H9 (cell line): ENCODE measurements at places on chromosomes 3 and 15.
A peak's percentile ranks its signal among the peaks of the same experiment; 100 is the strongest.

GRCh38 chr3:120536642-120537041, 59.5 kb upstream of the NDUFB4 start:
- no peak for DNase-seq

DNA sequence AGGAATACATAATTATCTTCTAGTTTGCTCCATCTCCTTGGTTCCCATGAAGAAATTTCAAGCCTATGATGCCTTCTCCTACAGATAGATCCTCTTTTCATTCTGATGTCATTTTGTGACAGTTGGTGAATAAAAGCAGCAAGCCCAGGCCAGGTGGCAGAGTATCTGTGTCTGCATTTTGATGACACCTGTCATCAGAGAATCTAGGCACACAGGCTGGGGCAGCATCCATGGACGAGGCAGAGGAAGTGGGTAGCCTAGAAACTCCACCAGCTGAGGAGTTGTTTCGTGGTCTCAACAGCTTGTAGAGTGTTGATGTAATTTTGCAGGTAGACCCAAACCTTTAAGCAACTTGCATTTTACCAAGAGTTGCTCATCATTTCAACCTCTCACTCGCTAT, 269.8 kb downstream of the FEZF2 start:
- DNase-seq: no peak

- DNase-seq: no peak
Observed at GRCh38 chr3:188133646-188134045, 20.3 kb upstream of the LPP start.

DNA sequence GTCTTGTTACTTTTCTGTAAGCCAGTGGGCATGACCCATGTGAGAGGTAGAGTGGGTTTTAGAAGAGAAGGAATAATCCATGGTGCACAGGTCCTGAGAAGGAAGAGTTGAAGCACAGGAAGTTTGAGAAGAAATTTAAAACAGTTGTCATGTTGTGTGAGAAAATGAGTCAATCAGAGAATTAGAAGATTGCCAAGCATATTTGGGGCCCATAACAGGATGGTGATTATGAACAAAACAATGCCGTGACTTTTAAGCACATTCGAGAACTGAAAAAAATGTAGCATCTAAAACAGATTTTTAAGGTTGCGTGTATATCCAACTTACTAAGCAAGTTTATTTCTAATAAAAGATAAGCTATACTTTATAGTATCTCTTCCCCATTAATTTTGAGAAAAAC, 198.7 kb downstream of the RORA start:
- DNase-seq: no peak

GRCh38 chr3:98884675-98885371, 16.7 kb downstream of the DCBLD2 start:
- DNase-seq: no peak

DNA sequence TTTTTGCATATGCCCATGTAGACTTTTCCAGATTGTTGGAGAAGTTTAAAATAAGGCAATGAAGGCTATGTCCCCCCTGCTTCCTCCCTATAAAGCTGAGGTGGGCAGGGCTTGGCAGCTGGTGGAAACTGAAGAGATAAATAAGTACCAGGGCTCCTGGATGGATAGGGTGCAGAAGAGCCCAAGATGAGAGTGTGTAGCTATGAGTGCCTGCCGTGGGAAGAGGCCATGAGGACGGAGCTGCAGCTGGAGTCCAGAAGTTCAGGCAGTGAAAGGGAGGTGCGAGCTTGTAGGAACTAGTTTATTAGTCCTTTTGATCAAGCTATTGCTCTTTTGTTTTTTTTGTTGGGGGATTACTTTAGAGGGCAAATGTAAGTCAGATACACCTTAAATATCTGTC, 52.4 kb downstream of the PHLDB2 start:
- no peak for DNase-seq

DNA sequence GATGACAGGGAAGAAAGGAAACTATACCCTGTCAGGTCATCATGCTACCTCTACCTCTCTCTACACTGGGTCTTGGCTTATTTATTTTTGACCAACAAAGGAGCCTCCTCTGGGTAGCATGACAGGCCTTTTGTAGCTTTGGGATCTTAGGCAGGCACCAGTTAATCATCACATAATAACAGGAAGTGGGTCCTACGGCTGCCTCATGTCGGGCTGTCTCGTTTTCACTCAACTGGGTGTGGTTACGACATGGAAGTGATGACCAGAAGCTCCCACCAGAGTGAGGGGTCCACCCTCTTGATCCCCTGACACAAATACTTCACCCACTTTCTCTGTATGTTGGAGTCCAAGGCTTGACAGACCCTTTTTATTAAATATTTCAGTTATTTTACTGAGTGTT, 105.3 kb downstream of the CD47 start:
- no peak for DNase-seq

GRCh38 chr3:64539451-64540196, 148.2 kb downstream of the ADAMTS9 start:
- no peak for DNase-seq

DNA sequence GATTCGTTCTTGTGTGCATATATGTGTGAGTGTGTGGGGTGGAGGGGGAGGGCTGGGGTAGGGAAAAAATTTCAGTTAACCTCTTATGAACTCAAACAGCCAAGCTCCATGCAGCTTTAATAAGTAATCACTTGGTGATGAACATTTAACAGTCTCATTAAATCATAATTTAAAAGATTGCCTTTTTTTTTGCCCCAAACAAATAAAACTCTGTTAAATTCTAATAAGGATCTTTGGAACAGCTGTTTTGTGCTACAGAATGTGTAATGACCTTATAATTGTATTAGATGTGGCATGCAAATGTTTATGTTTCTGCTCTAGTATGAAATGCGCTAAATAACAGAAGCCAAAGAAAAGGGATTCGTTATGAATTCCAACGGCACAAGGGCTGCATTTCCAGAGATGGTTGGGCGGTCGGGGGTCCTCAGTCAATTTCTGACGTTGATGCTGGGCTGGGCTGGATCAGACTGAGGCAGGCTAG, 80.0 kb upstream of the RORA start:
- DNase-seq: no peak

- DNase-seq: no peak
Observed at GRCh38 chr3:26614006-26614685, 8.4 kb upstream of the LRRC3B start.

DNA sequence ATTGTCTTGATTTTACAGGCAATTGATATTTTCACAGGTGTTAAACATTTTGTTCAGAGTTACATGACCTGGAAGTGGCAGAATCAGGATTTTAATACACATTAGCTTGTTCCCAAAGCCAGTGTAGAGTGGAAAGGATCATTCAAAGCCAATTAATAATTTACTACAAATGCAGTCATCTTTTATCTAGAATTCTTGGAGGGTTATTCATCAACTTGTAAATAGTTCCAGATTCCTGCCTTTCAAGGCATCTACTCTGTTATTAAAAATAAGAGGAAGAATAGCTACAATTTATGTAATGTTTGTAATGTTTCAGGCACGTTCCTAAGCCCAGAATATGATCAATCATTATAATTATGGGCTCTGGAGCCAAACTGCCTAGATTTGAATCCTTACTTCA, 358.5 kb downstream of the ZNF385D start:
- no peak for DNase-seq

GRCh38 chr3:170777564-170777926, 92.5 kb downstream of the RPL22L1 start:
- no peak for DNase-seq

GRCh38 chr15:65789759-65790425, 2.2 kb downstream of the DENND4A start:
- no peak for DNase-seq

DNA sequence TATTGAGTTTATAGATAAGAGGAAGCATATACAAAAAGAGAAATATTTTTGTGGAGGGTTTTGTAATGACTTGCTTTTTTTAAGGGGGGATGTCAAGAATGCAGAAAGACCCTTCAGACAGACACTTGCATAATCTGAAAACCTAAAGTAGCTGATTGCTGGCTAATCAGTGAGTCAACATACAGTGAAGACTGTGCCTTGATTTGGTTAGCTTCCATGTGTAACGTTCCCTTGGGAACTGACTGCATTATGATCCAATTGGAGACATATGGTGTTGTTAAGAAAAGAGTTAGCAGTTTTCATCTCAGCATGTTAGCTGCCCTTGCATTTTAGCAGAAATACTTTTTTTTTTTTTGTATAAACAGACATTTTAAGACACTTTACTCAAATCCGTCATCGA, 483.2 kb downstream of the RBMS3 start:
- no peak for DNase-seq

DNA sequence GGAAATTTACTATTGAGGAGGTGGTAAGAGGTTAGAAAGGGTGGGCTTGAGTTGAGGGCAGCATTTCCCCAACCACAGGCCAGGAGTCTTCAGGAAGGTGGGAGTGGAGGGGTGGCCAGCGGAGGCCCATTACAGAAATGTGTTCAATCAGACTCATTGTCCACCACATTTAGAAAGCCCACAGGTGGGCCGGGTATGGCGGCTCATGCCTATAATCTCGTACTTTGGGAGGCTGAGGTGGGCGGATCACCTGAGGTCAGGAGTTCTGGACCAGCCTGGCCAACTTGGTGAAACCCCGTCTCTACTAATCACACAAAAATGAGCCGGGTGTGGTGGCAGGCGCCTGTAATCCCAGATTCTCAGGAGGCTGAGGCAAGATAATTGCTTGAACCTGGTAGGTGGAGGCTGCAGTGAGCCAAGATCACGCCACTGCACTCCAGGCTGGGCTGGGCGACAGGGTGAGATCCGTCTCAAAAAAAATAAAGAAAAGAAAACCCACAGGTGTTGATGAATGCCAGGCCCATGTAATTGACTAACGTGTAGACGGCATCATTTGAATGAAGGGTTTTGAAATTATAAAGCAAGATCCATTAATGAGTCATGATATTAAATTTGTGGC, 12.2 kb upstream of the SYNM start:
- no peak for DNase-seq

GRCh38 chr15:71596672-71597071, 213.7 kb upstream of the NR2E3 start:
- DNase-seq: no peak

- no peak for DNase-seq
Observed at GRCh38 chr15:68113751-68114150, 59.6 kb downstream of the PIAS1 start.

GRCh38 chr3:102529452-102529851, 94.6 kb downstream of the ZPLD1 start:
- DNase-seq: peak; percentile 39

- no peak for DNase-seq
Observed at GRCh38 chr3:44654039-44654438, 5.5 kb downstream of the ZNF35 start.

DNA sequence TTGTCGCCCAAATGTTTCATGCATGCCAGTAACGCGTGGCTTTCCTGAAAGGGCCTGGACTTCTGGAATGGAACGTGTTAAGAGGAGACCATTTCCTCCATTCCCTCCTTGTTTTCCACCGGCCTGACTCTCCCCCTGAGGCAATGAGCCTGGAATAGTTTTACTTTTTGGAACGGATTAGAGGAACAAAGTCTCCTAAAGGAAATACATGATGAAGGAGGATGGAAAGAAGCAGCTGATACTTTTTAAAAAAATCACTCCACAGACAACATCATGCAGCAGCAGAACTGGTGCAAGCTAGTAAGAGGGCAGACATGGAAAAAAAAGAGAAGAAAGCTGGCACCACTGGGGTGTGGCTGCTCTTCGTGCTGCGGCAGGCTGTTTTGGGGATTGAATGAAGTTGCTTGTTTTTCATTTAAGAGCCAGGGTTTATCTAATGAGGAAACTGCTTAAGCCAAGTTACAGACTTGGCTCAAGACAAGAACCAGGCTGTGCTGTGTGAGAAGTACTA, 3.6 kb upstream of the KBTBD12 start:
- DNase-seq: no peak

GRCh38 chr3:13470894-13471574, 9.1 kb upstream of the HDAC11 start:
- DNase-seq: no peak

- DNase-seq: no peak
Observed at GRCh38 chr3:188700501-188700900, 471.3 kb upstream of the TPRG1 start.

DNA sequence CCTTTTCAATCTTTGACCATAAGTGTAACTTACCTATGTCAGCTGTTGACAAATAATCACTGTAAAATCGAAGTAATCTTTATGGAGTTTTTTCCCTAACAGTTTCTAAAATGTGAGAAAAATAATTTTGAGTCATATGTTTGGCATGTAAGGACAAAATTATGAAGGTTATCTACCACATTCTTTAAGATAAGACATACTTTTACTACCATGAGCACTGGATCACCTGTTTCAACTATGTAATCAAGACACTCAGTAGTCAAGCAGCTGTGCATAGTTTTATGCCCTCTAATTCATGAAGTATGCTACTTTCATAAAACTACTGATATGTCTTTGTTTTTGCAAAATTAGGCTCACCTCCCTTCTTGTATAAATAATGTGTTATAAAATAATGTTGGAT, 12.1 kb downstream of the FGF7 start:
- no peak for DNase-seq

DNA sequence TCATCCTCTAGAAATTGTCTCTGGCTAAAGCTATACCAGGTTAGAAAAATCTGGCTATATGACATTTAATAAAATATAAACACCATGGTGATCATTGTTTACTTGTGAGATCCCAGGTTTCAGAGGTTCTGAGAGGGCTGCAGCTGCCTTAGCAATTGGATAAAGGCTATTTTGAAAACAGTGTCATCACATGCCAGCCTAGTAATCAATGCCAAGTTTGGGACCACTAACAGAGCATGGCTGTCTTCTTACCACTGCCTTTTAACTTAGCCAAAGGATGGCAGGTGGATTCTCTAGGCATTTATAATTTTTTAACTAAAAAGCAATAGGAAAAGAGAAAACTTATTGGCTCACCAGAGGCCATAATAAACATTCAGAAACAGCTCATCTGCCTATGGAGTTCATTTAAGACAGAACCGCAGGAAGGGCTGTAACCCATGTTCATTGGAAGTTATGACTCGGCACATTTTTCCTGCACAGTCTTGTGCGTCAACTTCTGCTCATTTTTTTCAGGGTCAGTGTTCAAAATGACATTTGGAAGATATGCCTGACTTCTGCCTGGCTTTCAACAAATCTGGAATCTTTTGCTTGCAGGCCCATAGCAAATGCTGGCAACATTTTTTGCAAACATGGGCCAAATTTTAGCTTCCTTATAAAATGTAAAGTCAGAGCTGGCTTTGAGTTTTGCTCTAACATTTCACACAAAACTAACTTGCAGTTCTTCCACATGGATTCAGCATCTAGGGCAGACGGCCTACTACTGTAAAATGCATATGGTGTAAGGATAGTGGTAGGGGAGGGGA, 476.0 kb upstream of the TBL1XR1 start:
- DNase-seq: no peak

GRCh38 chr3:71056327-71056726, 527.2 kb downstream of the FOXP1 start:
- no peak for DNase-seq

GRCh38 chr3:50359760-50360110, 414 bp upstream of the TMEM115 start:
- DNase-seq: no peak
